ENCODE measurements at places on chromosomes 6 and 20.

- DNase-seq = no peak
These were observed 21.0 kb upstream of the PNISR start for GRCh38 chr6:99446076-99446475.

DNA sequence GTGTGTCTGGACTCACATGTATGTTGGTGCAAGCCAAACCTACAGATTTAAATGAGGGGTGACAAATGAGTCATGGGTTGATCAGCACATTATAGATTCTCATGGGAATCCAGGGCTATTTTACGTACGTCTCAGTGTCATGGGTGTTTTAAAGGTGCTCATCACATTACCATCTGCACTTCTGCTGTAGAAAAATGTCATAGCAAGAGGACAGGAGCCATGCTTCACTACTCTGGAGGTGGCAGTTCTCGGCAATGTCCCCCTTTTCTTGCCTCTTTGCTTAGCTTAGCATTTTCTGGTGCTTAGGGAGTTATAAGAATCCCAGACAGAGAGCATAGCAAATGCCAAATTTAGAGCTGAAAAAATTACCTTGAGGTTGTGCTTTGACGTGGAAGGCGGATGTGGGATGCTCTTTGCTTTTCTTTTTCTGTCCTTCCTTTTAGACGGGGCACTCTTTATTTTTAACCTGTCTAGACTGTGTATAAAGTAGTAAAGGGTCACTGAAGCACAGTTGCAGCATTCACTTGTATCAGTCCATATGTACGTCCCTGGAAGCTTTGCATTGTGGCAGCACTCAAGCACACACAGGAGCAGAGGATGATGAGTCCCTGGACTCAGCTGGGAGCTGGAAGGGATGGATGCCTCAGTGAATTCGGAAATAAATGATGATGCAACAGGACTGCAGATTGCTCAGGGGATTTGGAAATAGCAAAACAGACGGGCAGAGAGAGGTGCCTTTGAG lies 139.7 kb downstream of the SYNDIG1 start:
- no peak for DNase-seq

DNA sequence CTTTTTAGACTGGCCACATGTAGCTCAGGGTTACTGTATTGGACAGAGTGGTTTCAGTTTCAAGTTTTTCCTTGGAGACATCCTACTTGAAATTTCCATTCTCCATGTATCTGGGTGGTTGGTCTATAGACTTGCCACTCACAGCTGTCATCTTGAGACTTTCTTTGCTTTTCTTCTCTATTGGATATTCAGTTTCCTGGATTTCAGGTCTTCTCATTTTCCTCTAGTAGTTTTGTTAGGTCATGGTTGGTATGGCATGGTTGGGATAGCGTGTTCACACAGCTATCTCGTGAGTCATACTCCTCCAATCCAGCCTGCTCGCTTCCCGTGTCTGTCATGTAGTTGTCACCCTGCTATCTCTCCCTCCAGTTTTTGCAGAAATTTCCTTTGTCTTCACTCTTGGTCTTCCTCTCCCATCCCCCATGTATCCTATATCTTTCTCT lies 48.3 kb downstream of the PTPN1 start:
- no peak for DNase-seq

DNA sequence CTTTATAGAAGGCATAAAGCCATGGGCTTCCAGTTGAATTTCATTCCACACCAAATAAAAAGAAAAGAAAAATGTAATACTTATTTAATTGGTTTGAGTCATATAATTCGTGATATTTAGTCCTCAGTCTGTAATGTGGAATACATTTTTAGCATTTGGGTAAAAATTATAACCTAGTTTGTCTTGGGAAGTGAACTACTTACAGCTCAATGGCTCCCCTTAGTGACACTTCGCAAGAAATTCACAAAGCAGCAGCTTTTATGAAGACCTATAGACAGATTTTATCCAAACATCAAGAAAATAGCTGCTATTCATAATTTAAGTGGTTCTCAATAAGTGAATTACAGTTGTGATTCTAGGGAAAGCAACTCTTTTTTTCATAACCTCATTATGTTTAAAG lies 72.1 kb downstream of the RSPO3 start:
- peak; percentile 4 for DNase-seq

DNA sequence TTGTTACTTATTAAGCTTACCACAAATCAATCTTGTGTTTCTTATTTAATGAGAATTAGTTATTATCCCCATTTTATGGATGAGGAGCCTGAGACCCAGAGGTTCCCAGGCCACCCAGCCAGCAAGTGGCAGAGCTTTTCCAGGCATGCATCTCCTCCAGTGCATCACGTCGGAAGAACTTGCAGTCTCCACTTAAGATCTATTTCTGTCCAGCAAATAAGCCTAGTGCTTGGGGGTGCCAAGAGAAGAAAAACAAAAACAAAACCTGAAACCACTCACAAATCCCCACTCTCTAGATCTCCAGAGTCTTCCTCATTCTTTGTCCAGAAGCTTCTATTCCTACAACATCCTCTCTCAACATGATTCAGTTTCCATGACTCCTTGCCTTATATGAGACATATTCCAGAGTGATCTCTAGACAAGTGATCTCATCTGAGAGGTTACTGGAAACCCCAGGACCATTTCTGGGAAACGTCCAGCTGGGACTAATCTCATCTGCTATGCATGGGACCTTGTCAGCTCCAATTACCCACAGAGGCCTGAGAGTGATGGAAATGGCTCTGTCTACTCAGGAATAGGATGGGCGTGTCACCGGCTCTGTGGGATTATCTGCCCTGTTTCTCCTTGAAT lies 4.1 kb downstream of the GUCA1B start:
- DNase-seq = no peak

- DNase-seq = no peak
These were observed 19.3 kb downstream of the RIPOR2 start for GRCh38 chr6:24916496-24916895.

- DNase-seq = no peak
These were observed 190.1 kb downstream of the KCNQ5 start for GRCh38 chr6:72811971-72812421.

- DNase-seq = peak; percentile 46
These were observed 176.1 kb downstream of the SMOC2 start for GRCh38 chr6:168616816-168617765.

DNA sequence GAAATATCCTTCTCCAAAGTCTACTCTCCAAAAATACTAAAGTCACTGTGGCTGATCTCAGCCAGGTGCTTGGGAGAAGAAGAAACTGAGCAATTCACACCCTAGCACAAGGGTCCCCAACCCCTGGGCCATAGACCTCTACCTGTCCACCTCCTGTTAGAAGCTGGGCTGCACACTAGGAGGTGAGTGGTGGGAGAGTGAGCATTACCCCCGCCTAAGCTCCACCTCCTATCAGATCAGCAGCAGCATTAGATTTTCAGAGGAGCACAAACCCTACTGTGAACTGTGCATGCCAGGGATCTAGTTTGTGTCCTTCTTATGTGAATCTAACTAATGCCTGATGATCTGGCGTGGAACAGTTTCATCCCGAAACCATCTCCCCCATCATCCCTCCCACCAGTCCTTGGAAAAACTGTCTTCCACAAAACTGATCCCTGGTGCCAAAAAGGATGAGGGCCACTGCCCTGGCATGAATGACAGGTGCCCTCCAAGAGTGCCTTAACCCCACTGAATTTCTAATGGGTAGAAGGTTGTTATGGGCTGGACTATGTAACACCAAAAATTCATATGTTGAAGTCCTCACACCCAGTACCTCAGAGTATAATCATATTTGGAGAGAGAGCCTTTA lies 109.2 kb upstream of the CDYL start:
- DNase-seq = no peak

- no peak for DNase-seq
These were observed 47.9 kb downstream of the CEP57L1 start for GRCh38 chr6:109143191-109143590.

DNA sequence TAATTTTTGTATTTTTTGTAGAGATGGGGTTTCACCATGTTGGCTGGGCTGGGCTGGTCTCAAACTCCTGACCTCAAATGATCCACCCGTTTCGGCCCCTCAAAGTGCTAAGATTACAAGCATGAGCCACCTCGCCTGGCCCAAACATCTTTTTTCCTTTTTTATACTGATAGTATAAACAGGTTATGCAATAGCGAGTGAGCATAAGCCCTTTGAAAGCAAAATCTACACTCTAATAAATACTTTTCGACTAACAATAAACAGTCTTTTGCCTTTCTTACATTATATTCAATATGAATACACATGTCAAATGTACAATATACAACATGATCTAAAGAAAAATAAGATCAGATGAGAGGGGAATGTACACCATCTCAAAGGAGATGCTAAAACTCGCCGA lies 38.7 kb downstream of the KIF13A start:
- DNase-seq = no peak

DNA sequence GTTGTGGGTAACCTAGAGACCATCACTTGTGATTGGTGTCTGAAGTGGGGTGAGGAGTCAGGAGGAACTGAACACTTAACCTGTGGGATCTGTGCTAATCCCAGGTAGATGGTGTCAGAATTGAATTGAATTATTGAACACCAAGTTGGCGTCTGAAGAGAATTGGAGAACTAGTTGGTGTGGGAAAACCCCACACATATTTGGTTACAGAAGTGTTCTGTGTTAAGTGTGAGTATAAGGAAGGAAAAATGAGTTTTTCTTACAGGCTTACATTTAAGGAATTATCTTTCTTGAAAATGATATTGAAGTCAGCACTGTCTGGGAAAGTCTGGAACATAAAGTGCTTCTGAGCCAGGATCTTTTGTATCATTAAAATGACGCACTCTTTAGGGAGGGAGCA lies 182.9 kb upstream of the ECI2 start:
- no peak for DNase-seq

DNA sequence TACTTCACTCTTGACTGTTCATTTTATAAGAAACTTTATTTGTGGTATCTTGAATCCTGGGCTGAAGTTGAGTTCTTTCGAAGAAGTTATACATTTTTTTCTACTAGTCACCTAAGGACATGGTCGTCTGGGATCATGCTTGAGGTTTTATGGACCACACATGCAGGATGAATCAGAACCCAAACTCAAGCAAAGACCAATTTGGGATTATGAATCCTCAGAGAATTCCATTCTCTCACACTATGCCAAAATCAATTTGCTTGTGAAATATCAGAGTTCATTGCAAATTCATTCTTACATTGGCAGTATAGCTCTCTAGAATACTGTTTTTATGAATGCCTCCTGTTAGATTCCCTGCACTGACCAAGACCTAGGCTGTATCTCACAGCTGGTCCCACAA lies 114.3 kb upstream of the HDAC2 start:
- DNase-seq = no peak

GRCh38 chr6:100730001-100730980 lies 150.8 kb downstream of the ASCC3 start:
- no peak for DNase-seq

GRCh38 chr6:11858439-11858838 lies 79.8 kb upstream of the ADTRP start:
- no peak for DNase-seq

- DNase-seq = peak; percentile 63
These were observed 216.7 kb downstream of the ZDHHC14 start for GRCh38 chr6:157597461-157598312.

DNA sequence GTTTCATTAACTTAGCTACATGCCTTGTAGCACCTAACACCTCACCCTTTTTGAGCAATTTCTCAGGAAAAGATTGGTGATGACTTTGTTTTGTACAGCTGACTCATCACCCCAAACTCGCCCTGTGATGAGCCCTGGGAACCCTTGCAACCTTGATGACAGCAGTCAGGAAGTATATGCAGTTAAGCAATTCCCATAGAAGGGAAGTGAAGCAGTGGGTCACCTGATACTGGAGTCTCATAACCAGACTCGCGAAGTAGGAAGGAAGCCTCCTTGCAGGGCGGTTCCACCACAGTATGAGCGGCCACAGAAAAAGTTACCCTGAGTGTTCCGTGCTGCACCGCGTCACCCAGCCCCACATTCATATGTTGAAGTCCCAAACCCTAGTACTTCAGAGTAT lies 82.0 kb upstream of the EDN1 start:
- DNase-seq = no peak

GRCh38 chr6:140980265-140980887 lies 1152.3 kb upstream of the GJE1 start:
- DNase-seq = no peak

DNA sequence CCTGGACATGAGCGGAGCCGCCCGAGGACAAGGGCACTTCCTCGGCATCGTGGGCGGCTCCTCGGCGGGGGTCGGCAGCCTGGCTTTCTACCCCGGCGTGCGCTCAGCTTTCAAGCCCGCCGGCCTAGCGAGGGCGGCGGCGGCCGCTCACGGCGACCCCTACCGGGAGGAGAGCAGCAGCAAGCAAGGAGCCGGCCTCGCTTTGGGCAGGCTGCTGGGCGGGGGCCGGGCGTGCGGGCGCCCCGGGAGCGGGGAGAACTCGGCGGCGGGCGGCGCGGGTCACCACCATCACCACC lies 6.7 kb downstream of the PRDM13 start:
- DNase-seq = peak; percentile 44

- no peak for DNase-seq
These were observed 48.7 kb upstream of the SAMD5 start for GRCh38 chr6:147459780-147460179.

- DNase-seq = no peak
These were observed 137.4 kb downstream of the TFAP2C start for GRCh38 chr20:56766528-56766927.

DNA sequence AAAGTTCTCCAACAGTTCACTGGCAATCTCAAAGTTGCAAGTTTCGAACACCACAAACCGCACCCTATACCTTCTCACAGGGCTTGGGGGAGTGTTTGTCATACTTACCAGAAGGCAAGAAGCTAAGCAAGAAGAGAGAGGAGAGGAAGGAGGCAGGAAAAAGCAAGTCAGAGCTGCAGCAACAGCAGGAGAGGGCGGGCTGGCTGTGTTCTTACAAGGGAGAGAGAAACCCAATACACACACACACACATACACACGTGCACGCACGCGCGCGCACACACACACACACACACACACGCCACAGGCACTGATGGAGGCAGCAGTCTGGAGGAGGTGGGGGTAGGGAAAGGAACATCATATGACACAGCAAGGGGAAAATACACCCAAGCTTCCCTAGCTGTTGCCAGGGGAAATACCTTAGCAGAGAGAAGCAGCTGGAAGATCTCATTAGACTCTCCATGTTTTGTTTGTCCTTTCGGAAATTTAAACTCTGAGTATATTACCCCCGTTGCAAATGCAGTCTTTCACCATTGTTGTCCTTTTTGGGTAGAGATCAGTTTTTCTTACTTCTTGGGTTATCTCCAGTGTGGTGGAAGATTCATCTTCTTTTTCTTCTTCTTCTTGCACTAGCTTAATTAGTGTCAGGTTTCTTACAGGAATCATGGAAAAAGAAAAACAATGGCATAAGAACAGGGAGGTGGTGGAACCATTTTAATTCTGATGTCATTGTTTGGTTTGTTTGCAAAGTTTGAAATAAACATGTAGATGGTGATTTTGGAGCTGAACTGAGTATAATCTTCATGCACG lies at the start of gene TXLNB:
TSS of gene TXLNB (minus strand) at position 186 of the 807 bp plus-strand sequence. CDS start 3,099 bp downstream, outside the sequence.
- DNase-seq = peak; percentile 98

- no peak for DNase-seq
These were observed 180.7 kb upstream of the UST start for GRCh38 chr6:148565930-148566663.

Measured in NCI-H146 (cell line).